ENCODE measurements at places on chromosomes 11 and 22. TPM values are rescaled to one million over a fixed set of nuclear protein-coding genes. Genes with fewer than 3 reads are reported as not detected.

- DNase-seq = peak; percentile 87
Measured at GRCh38 chr11:68584097-68584496, 100.2 kb upstream of the GAL start.

The IFITM2 gene
- total RNA-seq = 616 TPM

GRCh38 chr11:19683141-19683805 is 29.4 kb upstream of the NAV2 start:
- DNase-seq = no peak

DNA sequence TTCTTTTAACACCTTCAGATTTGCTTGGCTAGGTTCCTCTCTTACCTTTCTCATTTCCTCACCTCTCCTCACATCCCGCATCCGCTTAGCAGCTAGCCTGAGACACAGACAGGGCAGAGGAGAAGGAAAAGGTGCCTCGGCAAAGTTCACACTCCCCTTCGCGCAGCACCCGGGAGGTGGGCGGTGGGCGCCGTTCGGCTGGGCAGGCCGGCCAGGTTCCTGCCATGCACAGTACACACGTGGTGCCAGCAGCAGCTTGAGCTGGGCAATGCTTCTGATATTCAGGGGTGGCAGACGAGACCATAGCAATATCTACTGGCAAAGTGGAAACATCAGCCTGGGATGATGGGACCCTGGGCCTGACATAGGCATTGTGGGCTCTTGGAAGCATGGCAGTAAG is 3.3 kb downstream of the NTM start:
- no peak for DNase-seq

DNA sequence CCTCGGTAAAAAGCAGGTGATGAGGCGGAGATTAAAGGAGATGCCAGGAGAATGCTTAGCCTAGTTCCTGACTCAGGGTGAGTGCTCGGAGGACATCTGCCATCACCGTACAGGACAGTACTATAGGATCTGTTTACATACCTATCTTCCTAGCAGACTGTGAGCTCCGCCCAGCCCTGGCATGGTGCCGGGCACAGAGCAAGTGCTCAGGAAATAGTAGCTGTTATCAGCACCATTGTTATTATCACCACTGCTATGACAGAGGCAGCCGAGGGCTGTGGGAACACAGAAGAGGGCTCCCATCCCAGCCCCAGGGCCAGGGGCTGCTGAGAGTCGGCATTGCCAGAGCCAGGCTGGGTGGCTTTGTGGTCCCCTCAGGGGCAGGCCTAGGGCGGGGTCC is 642 bp upstream of the SEPTIN3 start:
- DNase-seq = no peak

The PDGFB gene
- 9.2 TPM for total RNA-seq
